ENCODE measurements at places on chromosomes 7 and 10. TPM values are rescaled to one million over a fixed set of nuclear protein-coding genes. Genes with fewer than 3 reads are reported as not detected.

DNA sequence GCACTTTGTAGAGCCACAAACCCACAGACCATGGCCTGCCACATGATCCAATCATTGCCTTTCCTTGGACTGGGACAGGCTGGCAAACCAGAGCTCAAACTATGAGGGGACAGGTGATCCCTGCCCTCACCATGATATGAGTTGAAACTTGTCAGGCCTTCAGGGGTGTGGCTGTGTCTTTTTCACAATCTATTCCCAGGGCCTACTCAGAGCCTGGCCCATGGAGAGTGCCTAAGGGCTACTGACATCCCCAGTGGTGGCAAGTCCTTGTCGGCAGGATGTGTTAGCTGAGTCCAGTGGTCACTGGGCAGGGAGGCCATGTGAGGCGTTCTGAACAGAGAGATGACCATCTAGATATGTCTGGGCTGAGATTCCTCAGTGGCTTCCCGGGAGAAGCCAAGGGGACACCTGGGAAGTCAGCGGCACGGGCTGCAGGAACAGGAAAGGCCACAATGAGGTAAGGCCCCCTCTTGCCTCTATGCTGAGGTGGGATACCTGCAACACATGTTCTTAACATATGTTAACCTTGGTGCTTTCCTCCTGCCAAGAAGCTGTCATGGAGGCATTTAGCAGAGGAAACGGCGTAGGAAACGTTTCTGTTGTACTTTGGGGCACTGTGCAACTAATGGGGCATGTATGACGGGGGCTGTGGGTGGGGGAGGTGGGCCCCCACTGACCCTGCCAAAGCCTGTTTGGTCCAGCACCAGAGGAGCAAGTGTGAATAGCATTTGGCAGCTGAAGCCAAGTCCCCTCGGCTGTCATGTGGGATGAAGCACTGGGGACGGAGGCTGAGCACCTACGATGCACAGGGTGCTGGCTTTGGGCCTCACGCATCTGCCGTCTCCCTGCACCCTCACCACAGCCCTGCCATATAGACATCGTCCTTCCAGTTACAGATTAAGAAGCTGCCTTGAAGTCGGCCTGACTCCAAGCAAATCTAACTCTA lies 384.0 kb downstream of the RPS24 start:
- DNase-seq: no peak

The METTL2B gene
- 11.7 TPM for polyA plus RNA-seq

DNA sequence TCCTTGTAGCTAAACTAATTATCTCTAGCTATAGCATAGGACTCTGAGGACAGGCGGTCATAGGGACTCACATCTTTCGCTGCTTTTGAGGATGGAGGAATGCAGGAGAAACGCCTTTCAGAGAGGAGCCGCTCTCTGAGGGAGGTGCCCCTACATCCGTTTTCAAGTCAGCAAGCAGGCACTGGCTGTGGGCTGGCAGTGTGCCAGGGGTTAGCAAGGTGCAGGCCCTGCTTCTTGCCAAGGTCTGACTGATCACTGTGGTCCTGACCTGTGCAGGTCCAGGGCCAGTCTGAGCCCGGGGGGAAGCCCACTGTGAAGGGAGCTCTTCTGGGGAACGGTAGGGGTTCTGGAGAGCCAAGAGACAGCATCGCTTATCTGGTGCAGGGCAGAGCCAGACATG lies 89.4 kb downstream of the SH3PXD2A start:
- DNase-seq: no peak

- no peak for DNase-seq
Observed at GRCh38 chr10:103144041-103144440, 49.0 kb downstream of the NT5C2 start.

- DNase-seq: peak; percentile 57
Observed at GRCh38 chr10:70381471-70382421, 679 bp downstream of the LRRC20 start.

DNA sequence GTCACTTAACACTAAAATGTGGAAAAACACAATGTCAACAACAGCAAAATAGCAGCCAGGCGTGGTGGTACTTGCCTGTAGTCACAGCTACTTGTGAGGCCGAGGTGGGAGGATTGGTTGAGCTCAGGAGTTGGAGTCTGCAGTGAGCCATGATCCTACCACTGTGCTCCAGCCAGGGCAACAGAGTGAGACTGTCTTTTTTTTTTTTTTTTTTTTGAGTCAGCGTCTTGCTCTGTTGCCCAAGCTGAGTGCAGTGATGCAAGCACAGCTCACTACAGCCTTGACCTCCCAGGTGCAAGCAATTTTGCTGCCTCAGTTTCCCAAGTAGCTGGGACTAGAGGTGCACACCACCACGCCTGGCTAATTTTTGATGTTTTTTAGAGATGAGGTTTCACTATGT lies 6.1 kb downstream of the KCTD7 start:
- DNase-seq: no peak

The ECHS1 gene
- polyA plus RNA-seq: 177 TPM

The ABCA13 gene
- not detected for polyA plus RNA-seq

DNA sequence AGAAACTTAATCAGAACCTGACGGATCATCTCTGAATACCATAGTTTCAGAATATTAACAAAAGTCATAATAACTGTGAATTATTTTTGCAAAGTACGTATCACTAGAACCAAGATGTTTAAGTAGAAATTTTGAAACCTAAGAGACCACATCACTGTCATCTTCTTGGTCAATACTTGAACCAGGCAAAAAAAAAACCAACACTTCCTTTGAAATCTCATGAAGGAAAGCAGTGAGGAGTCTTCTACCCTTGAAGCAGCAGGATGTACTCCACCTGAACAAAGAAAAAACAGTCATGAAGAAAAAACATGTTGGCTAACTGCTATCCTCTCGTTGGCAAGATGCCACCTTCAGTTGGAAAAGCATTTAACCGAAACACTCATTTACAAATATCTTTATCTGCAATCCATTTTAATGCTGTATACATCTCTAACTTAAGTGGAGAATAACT lies 82.4 kb downstream of the SRPK2 start:
- DNase-seq: no peak

DNA sequence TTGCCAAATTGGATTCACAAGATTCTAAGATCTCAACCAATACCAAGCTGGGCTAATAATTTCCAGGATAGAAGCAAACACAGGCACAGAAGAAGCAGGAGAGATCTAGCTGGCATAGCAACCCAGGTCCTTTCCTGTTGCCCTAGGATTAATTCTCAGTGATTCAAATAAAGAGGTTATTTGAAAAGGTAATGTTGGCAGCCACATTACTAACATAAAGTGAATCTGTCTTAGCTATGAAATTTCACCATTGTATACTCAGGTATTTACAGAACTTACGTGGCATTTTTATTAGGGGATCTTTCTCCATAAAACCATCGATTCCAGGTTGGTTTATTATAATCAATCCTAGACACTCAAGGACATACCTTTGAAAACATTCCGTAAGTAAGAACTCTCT lies 379.3 kb upstream of the POM121L12 start:
- DNase-seq: no peak

- DNase-seq: no peak
Observed at GRCh38 chr10:117272195-117273076, 31.5 kb downstream of the SLC18A2 start.

GRCh38 chr10:58972576-58973234 lies 203.7 kb upstream of the PHYHIPL start:
- DNase-seq: no peak

The ACTL6B gene
- polyA plus RNA-seq: not detected

The CTAGE4 gene
- 0.41 TPM for polyA plus RNA-seq

- peak; percentile 60 for DNase-seq
Observed at GRCh38 chr7:151233804-151234203, 1.5 kb downstream of the CHPF2 start.

The NME8 gene
- not detected for polyA plus RNA-seq

The DKK1 gene
- polyA plus RNA-seq: 0.18 TPM

The PNLIPRP3 gene
- not detected for polyA plus RNA-seq

DNA sequence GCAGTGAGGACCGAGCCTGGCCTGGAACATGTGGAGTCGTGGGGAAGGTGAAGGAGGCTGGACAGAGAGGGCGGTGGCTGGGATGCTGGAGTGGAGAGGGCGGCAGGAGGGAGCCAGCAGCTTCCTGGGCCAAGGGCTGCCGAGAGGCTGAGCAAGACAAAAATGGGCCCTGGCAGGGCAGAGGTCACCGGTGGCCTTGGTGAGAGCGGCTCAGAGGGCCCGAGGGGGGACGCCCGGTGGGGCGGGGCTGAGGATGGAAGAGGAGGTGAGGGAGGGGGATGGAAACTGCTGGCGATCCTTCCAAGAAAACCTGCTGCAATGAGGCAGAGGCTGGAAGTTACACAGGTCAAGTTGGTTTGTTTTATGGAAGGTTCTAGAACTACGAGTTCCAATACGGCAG lies 69.5 kb downstream of the ELFN1 start:
- DNase-seq: peak; percentile 39

- DNase-seq: no peak
Observed at GRCh38 chr10:35056686-35057085, 33.5 kb downstream of the CUL2 start.

GRCh38 chr7:17584822-17585221 lies 286.4 kb downstream of the AHR start:
- no peak for DNase-seq

The FOXI2 gene
- polyA plus RNA-seq: not detected

DNA sequence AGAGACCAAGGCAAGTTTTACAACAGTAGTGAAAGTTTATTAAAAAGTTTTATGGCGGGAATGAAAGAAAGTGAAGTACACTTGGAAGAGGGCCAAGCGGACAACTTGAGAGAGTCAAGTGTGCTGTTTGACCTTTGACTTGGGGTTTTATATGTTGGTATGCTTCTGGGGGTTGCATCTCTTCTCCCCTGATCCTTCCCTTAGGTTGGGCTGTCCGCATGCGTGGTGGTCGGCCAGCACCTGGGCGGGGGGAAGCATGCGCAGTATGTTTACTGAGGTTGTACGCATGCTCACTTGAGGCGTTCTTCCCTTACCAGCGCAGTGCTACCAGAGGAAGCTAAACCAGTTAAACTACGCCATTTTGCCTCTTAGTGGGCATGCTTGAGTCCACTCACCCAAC lies 31.9 kb downstream of the NUP42 start:
- no peak for DNase-seq

The OR13A1 gene
- polyA plus RNA-seq: not detected

- DNase-seq: peak; percentile 73
Observed at GRCh38 chr10:98425511-98426352, 10.8 kb upstream of the PYROXD2 start.

DNA sequence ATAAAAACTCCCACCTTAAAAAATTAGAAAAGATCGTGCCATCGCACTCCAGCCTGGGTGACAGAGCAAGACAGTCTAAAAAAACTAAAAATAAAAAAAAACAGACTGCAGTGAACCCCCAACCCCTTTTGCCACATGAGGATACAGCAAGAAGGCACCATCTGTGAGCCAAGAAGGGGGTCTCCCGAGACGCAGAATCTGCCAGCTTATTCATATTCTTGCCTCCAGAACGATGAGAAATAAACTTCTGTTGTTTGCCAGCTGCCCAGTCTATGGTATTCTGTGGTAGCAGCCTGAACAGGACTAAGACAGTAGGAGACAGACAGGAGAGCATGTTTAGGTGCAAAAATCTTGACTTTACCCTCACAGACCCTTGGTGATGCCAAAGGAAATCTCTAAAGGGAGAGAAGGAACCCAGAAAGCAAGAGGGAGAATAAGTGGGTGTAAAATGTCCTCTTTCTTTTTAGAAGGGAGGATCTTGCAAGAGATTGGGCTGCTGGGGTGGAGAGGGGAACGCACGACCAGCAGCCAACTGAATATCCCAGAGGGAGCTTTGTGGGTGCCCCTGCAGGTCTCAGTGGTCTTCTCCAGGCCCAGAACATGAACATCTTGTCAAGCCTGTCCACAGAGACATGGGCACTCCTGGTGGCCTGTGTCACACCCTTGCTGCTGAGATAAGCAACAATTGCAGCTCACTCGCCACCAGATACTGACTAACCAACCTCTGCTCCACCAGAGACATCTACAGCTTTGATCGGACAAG lies 400.7 kb upstream of the FOXK1 start:
- no peak for DNase-seq
